NCI-H2081 treated with DMSO at 0.1 percent for 48 hours (cell line): ENCODE measurements at places on chromosomes 3 and 15.

- no peak for DNase-seq
These were observed 533 bp upstream of the SMAD3 start for GRCh38 chr15:67064607-67065530.

- DNase-seq = no peak
These were observed 77.4 kb downstream of the LRRFIP2 start for GRCh38 chr3:37096975-37097374.

DNA sequence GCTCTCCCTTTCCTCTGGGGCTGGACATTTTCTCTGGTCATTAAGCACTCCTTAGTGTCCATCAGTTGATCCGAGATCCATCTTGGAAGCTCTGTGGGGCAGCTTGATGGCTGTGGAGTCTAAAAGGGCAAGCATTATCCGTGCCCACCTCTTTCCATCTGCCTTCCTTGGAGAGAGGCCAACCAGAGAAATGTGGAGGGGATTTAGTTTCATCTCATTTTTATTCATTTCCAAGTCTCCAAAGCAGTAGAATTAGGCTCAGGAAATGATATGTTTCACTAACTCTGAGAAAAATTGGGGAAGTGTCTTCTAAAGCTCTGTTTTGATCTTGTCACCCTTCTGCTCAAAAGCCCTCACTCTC lies 95.9 kb upstream of the KLHL25 start:
- DNase-seq = no peak

DNA sequence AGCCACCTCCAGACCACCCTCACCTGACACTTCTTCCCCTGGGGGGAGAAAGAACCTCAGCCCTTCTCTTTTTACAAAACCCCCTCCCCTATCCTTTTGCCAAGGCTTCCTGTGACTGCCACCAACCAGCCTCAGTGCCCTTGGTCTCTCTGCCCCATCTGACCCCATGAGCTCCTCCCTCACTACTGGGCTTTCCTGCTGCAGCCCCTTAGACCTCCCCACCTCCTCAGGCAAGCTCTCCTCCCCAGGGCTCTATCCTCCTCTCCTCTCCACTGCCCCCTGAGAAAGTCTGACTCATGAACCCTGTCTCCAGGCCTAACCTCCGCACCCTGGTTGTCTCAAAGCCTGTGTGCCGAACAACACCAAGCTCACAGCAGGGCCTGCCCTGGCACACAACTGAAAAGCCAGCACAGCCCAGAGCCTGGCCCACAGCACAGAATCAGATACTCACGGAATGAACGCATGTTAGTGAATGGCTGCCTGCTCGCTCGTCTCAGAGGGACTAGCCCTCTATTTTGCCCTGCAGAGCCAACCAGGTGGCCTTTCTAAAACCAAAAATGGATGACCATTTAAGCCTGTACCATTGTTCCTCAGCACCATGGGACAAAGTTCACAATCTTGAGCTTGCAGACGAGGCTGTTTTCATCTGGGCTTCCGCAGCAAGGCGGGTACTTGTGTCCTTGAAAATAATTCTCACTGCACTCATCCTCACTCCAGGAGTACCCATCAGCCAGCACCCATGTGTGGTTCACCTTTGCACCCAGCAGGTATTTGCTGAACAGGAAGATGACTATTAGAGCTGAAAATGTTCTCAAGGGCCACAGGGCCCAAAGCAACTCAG lies 1.7 kb downstream of the CHDH start:
- DNase-seq = no peak

DNA sequence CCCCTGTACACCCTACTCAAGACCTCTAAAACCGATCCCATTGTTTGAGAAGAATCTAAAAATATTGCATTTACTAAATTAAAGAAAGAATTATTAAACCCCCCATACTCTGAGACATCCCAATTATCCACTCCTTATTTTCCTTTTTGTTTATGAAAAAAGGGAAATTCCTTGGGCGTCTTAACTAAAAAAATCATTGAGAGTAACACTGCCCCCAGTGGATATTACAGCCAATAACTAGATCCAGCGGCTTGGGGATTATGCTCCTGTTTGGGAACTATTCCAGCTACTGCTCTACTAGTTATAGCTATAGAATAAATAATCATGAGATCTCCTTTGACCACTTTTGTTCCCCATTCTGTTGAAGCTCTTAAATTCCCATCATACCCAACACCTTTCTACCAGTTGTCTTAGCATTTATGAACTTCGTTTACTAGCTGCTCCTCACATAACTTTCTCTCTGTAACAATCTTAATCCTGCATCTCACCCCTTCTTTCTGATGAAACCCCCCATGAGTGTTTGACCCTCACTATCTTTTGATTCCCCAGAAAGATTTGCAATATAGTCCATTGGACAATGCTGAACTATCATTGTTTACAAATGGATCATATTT lies 12.7 kb upstream of the CFAP91 start:
- DNase-seq = no peak
